ENCODE measurements at places on chromosomes 3 and 15.

DNA sequence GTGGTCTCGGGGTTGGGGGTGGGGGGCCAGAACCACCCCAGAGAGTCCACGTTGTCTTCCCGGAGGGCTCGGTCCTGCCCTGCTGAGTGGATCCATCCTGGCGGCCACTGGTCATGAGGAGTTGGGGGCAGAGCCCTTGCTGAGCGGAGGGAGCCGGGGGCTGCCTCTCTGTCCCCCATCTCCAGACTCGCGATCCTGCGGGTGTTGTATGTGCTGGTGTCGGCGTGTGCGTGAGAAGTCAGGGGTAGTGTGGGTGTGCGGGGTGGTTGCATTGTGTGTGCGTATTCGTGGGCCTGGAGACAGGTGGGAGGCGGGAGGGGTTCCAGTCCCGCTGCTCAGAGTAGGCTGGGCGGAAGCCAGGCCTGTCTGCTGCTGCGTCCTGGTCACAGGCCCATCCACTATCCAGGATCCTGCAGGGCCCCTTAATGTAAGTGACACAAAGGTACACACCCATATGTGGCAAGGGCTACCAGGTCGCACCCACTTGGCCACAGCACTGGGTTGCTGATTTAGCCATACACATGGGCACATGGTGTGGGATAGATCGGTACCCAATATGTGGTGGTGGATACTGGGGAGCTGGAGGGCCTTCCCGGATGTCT is 30.7 kb downstream of the NBEAL2 start:
- DNase-seq: no peak
- peaks cover 33% of the 10 kb centered on the region for H3K36me3 ChIP-seq
- no peaks in the 10 kb centered on the region for H3K4me1 ChIP-seq
- H3K27ac ChIP-seq: peak overlapping the region; percentile 23
- H3K27me3 ChIP-seq: no peaks in the 10 kb centered on the region

- H3K36me3 ChIP-seq: no peaks in the 10 kb centered on the region
- no peaks in the 10 kb centered on the region for H3K27me3 ChIP-seq
- no peak overlapping the region for H3K27ac ChIP-seq
- H3K4me1 ChIP-seq: no peaks in the 10 kb centered on the region
- no peak overlapping the region for H3K4me3 ChIP-seq
These were observed 511.1 kb upstream of the PROK2 start for GRCh38 chr3:72295962-72296450.

DNA sequence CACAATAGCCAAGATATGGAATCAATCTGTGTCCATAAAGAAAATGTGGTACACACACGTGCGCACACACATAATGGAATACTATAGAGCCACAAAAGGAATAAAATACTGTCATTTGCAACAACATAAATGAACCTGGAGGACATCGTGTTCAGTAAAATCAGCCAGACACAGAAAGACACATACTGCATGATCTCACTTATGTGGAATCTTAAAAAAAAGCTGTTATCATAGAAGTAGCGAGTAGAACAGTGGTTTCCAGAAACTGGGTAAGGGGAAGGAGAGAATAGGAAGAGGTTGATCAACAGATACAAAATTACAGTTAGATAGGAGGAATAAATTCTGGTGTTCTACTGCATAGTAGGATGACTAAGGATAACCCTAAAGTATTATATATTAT is 11.1 kb downstream of the ATOSA start:
- no peaks in the 10 kb centered on the region for H3K4me1 ChIP-seq
- no peaks in the 10 kb centered on the region for H3K27me3 ChIP-seq
- H3K4me3 ChIP-seq: no peak overlapping the region
- peaks cover 7% of the 10 kb centered on the region for H3K36me3 ChIP-seq

DNA sequence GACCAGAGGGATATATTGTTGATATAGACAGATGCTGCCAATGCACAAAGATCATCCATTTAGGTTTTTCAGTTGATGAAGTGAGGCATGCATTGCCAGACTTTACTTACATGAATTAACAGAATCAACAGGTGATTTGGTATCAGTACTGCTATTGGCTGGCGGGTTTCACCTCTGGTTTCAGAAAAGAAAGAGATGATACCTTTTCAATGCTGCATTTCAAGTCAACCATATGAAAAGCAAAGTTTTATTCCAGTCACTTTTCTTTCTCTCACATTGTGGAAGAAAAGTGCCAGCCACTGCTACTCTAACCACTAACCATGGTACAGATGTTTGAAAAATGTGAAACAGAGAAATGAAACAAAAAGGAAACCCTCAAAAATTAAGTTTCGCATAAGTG is 289.1 kb downstream of the TIGIT start:
- H3K27me3 ChIP-seq: no peaks in the 10 kb centered on the region
- no peak overlapping the region for H3K27ac ChIP-seq
- H3K4me3 ChIP-seq: no peak overlapping the region
- H3K36me3 ChIP-seq: no peaks in the 10 kb centered on the region
- no peak for DNase-seq

DNA sequence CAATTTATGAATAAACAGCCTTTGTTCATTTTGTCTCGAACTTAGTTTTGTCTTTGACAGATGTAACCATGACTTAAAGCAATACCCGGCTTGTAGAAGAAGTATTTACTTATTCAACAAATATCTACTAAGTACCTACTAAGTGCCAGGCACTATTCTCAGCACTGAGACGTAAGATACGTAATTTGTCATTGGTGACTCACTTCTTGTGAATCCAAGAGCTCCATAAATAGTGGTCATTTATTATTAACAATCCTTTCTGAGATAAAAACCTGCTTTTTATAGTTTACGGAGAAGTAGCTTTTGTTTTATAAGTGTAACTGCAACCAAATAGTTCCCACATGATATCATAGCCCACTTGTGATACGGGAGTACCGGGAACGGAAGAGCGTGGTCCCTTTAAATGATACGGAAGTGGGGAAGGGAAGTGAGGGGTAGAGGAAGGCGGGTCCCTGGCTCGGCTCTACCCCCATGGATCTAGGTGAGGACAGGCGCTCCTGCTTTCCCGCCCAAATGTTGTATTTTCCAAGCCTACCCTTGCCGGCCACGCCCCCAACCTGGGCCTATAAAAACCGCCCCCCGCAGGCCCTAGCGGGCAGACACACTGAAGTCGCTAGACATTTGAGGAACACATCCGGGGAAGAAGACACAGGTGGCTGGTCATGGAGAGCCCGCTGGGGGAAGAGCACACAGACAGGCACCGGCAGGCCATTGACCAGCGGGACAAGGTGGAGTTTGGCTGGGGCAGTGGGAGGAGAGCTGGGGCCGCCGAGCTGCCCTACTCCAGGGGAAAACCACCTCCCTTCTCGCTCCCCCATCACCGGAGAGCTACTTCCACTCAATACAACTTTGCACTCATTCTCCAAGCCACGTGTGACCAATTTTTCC is at the start of gene SAMMSON:
SAMMSON (plus strand) TSS at position 594 of the 888 bp plus-strand sequence.
- peaks cover 4% of the 10 kb centered on the region for H3K27me3 ChIP-seq
- DNase-seq: no peak
- no peaks in the 10 kb centered on the region for H3K4me1 ChIP-seq
- H3K27ac ChIP-seq: no peak within 1 kb of the TSS

DNA sequence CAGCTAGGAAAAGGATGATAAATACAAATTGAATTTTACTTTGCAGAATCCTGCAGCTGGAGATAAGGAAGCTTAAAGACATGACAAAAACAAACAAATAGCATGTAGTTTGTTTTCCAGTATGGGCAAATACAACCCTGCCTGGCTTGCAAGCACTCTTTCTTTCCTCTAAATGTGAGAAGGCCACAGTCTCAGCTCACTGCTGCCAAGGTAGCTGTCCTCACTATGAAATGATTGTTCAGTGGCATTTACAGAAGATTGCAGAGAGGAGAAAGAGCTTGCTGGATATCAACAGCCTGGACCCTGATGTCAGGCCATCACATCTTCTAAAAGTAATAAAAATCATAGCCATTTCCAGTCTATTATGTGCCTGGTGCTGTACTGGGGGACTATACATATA is 262.0 kb downstream of the CLSTN2 start:
- no peaks in the 10 kb centered on the region for H3K36me3 ChIP-seq
- H3K27ac ChIP-seq: no peak overlapping the region
- H3K4me1 ChIP-seq: no peaks in the 10 kb centered on the region
- H3K4me3 ChIP-seq: no peak overlapping the region
- no peak for DNase-seq

GRCh38 chr3:147368561-147369221 is 37.7 kb downstream of the ZIC4 start:
- H3K36me3 ChIP-seq: no peaks in the 10 kb centered on the region
- H3K4me3 ChIP-seq: no peak overlapping the region
- no peak overlapping the region for H3K27ac ChIP-seq
- H3K27me3 ChIP-seq: peaks cover 20% of the 10 kb centered on the region
- no peak for DNase-seq

GRCh38 chr3:37704064-37704463 is 157.6 kb upstream of the CTDSPL start:
- H3K27me3 ChIP-seq: peaks cover 14% of the 10 kb centered on the region
- H3K36me3 ChIP-seq: no peaks in the 10 kb centered on the region
- no peak for DNase-seq
- no peak overlapping the region for H3K27ac ChIP-seq
- no peak overlapping the region for H3K4me3 ChIP-seq

DNA sequence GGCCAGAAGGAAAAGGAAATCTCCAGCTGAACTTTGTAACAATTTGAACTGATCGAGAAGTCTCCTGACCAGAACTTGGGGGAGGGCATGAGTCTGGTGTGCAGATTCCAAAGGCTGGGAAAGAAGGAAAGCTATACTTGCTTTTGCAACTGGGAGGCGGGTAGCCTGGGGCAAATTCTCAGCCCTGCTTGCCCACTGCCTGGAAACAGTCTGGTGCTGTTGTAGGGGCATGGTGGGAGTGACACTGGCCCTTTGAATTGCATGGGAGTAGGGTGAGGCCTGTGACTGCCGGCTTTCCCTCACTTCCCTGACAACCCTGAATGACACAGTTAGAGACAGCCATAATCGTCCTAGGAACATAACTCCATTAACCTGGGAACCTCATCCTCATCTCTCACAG is 114.0 kb upstream of the POU1F1 start:
- no peaks in the 10 kb centered on the region for H3K36me3 ChIP-seq
- H3K4me1 ChIP-seq: no peaks in the 10 kb centered on the region

GRCh38 chr15:68345481-68345880 is 67.9 kb downstream of the FEM1B start:
- H3K27ac ChIP-seq: no peak overlapping the region
- no peak for DNase-seq
- H3K36me3 ChIP-seq: no peaks in the 10 kb centered on the region
- H3K27me3 ChIP-seq: no peaks in the 10 kb centered on the region

- no peaks in the 10 kb centered on the region for H3K27me3 ChIP-seq
- H3K36me3 ChIP-seq: no peaks in the 10 kb centered on the region
- no peak overlapping the region for H3K4me3 ChIP-seq
- no peak for DNase-seq
- no peaks in the 10 kb centered on the region for H3K4me1 ChIP-seq
These were observed 158.2 kb downstream of the SPATA16 start for GRCh38 chr3:172982736-172983364.

DNA sequence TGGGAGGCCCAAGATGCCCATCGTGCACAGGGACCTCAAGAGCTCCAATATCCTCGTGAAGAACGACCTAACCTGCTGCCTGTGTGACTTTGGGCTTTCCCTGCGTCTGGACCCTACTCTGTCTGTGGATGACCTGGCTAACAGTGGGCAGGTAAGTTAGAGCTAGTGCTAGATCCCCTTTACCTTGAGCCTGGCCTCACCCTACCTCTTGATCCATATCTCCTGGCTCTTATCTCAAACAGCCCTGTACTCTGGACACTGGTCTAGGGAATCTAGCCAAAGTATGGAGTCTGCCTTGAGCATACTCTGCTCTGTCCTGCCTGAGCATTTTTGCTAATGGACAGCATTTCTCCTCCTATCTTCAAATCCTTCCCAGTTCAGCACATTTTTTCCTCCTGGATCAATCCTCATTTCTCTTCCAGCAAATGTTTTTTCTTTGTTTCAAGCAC is 65.9 kb downstream of the TGFBR2 start:
- H3K4me3 ChIP-seq: no peak overlapping the region
- peak overlapping the region; percentile 33 for H3K27ac ChIP-seq
- no peak for DNase-seq
- H3K4me1 ChIP-seq: peaks cover 70% of the 10 kb centered on the region
- H3K27me3 ChIP-seq: no peaks in the 10 kb centered on the region

- DNase-seq: no peak
- no peaks in the 10 kb centered on the region for H3K27me3 ChIP-seq
- no peaks in the 10 kb centered on the region for H3K4me1 ChIP-seq
- H3K36me3 ChIP-seq: no peaks in the 10 kb centered on the region
- H3K27ac ChIP-seq: no peak overlapping the region
These were observed 3.1 kb downstream of the WDR93 start for GRCh38 chr15:89693696-89694095.

DNA sequence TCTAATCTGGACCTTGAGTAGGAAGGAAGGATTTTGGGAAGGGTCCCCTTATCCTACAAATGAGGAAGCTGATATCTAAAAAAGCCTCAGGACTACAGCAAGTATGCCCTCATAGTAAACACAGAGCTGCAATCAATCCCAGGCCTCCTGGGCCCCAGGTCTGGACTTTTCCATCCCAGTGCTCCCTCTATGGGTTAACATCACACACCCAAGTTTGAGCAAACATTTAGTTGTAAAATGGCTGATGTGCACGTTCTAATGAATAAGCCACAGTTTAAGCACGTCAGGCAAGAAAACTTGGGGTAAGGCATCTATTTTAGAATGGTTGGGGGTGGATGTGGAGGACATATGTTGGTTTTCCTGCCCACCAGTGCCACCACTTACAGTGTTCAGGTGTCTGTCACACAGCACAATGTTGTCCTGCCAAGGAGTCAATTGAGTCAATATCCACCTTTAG is 44.3 kb upstream of the UBE2E1 start:
- no peak overlapping the region for H3K4me3 ChIP-seq
- DNase-seq: no peak
- H3K36me3 ChIP-seq: no peaks in the 10 kb centered on the region

DNA sequence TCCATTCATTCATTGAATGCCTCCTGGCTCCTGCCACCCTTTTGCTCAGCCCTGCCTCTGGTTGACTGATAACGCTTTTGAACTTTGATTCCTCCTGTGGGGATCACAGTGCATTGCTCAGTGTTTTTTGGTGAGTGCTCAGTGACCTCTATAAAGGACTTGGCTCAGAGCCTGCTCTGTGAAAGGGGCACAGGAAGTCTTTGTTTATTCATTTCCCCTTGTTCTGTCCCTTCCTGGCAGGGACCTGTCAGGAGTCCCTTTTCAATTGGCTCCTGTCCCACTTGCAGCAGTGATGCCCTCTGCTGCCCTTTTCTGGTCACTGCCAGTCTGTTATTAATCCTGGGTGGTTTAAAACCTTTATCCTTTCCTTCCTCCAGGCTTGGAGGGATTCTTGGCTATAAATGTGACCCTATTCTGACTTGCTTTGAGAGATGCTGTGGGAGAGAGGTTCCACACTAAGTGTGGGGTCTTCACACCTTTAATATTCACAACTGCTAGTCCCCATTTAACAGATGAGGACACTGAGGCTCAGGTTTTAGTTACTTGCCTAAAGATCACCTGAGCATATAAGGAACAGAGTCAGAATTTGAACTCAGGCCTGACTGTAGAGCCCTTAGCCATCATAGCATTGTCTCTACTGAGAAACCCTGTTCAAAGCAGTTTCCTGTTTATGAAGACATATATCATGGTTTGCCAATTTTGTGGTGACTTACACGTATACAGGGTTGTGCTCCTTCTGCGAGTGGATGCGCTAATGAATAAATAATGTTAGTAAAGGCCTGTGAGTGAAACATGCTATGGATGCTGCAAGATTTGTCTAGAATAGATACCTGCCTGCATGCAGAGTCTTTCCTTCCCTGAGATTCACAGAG is 23.2 kb upstream of the TATDN2 start:
- no peak overlapping the region for H3K27ac ChIP-seq
- H3K27me3 ChIP-seq: no peaks in the 10 kb centered on the region
- peaks cover 56% of the 10 kb centered on the region for H3K4me1 ChIP-seq
- peak; percentile 66 for DNase-seq
- no peak overlapping the region for H3K4me3 ChIP-seq
- peaks cover 3% of the 10 kb centered on the region for H3K36me3 ChIP-seq

Measured in T-cell (primary cell).